ENCODE measurements at places on chromosomes 7 and 10. TPM values are rescaled to one million over a fixed set of nuclear protein-coding genes. Genes with fewer than 3 reads are reported as not detected.

Gene SYT15B
- 0.14 TPM for total RNA-seq

Gene CYP3A5
- total RNA-seq = not detected

Gene CC2D2B
- total RNA-seq = not detected

Gene MIOS
- 60.2 TPM for total RNA-seq

Gene SYNPO2L
- not detected for total RNA-seq

Gene SMKR1
- total RNA-seq = 6.1 TPM

Gene CDK6
- 106 TPM for total RNA-seq

Gene ADIRF
- not detected for total RNA-seq

Gene CLRN3
- not detected for total RNA-seq

Gene SPDYE2
- total RNA-seq = not detected

Gene TMEM60
- 9.2 TPM for total RNA-seq

Gene HEPACAM2
- not detected for total RNA-seq

Gene PAX4
- total RNA-seq = not detected

Gene UNC5B
- 0.04 TPM for total RNA-seq

Gene DLX6
- total RNA-seq = not detected

Gene C7orf57
- 1.0 TPM for total RNA-seq

Gene CLIP2
- total RNA-seq = 0.62 TPM

Gene EEPD1
- total RNA-seq = 0.62 TPM
